ENCODE measurements at places on chromosomes 11 and 22.

GRCh38 chr22:38035530-38035885 lies 21.7 kb upstream of the PICK1 start:
- DNase-seq = no peak

DNA sequence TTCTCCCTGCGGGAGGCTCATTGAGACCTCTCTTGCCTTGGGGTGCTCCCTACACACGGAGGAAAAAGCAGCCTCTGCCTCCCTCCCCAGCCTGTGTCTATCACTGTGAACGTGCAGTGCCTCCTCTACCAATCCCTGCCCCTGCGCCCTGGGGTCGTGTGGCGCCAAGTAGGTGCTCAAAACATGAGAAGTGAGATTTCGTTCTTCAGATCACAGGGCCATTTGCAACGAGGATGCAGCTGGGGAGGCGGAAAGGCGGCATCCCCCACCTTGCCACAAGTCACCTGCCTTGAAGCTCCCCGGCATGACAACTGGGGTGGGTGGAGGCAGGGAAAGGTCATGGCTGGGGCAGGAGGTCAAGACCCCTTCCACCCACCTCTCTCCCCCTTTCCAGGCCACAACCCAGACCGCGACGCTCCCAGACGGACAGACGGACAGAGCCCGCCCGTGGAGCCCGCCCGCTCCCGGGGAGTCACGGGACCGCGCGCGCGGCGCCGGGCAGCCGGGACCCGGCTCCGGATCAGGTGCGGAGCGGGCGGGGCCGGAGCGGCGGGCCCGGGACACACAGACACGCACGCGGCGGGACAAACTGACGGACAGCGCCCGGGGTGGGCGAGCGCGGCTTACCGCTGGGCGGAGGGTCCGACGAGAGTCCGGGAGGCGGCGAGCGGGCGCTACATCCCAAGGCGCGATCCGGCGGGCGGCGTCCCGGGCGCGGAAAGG lies 485 bp downstream of the KCNJ4 start:
- DNase-seq = no peak

- no peak for DNase-seq
Observed at GRCh38 chr22:45919504-45920286, 57.3 kb downstream of the WNT7B start.

GRCh38 chr11:71977743-71978418 lies 20.8 kb upstream of the IL18BP start:
- no peak for DNase-seq

DNA sequence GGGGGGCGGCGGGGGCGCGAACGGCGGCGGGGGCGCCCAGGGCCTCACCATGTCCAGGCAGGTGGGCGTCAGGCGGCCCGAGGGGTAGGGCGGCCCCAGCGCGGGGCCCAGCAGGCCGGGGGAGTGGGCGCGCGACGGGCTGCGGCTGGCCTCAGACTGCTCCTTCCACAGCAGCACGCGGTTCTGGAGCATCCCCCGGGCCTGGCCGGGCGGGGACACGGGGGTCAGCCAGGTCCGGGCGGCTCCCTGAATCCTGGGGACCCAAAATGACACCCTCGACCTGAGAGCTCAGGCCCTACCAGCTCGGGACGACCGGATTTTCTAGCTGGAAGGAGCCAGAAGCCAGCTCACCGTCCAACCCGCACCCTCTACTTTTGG lies 5.5 kb upstream of the SLC16A8 start:
- DNase-seq = no peak

GRCh38 chr11:10623797-10624761 lies 55.6 kb upstream of the LYVE1 start:
- no peak for DNase-seq

DNA sequence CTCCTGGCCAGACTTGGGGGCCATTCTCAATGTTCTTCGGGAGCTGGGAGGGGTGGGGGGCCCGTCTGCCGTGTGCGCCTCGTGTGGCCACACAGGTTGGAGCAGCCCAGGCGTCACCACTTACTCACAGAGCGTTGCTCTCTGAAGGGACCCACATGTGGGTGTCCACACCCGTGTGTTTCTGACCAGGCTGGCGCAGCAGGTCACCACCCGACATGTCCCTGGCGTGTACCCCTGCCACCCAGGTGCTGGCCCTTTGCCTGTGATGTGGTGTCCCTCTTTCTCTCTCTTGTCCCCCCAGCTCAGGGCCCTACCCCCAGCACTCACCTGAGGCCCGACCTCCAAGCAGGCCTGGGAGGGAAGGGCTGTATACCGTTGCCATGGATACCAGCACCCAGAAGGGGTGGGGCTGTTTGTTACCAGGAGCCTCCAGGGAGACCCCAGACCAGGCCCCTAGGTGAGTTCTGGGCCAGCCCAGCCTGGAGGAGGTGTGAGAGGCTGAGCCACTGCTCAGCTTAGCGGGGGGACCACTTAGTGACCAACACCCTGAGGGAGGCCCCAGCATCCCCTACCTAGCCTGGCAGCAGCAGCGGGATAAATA lies 1.4 kb downstream of the LMNTD2 start:
- no peak for DNase-seq

DNA sequence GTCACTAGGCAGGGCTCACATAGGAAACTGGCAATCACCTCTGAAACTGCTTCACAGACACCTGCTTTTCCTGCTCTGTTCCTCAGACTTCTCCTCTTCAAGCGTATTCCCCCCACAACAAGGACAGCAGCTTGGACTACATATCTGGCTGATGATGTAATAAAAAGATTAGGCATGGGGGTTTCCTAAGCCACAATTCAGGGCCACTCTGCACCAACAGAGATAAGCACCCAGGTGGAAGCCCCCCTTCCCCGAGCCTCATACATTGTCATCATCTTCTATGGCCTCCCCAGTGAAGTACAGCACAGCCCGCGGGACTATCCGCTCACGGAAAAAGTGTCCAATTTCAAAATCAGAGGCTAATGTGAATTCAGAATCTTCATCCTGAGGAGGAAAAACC lies 25.0 kb upstream of the PHLDA2 start:
- no peak for DNase-seq

DNA sequence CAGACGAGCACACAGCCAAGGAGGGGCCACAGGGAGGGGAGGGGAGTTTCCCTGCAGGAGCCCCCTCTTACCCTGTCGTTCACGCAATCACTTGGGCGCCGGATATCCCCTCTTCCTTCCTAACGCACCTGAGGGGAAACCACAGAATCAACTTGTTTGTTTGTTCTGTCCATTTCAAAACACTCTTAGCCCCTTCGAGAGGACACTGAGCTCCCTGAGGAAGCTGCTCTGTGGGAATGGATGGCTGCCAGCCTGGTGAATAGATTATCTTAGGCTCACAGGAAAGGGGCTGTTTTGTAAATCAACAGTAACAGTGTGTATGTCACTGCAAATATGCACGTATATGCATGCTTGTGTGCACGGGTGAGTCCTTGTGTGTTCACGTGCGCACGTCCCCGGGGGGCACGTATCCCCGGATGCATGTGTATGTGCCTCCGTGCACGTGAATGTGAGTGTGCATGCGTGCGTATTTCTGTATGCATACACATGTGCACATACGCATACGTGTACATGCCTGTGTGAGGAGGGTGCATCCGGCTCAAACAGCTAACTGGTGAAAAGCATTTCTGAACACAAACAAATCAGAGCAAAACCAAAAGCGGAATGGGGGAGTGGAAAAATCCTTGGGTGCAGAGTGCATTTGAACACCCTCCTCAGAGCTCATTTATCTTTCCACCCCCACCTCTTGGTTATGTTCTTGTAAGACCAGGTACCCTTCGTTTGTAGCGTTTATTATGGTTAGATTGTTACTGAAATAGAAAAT lies 7.2 kb downstream of the ARSA start:
- no peak for DNase-seq

DNA sequence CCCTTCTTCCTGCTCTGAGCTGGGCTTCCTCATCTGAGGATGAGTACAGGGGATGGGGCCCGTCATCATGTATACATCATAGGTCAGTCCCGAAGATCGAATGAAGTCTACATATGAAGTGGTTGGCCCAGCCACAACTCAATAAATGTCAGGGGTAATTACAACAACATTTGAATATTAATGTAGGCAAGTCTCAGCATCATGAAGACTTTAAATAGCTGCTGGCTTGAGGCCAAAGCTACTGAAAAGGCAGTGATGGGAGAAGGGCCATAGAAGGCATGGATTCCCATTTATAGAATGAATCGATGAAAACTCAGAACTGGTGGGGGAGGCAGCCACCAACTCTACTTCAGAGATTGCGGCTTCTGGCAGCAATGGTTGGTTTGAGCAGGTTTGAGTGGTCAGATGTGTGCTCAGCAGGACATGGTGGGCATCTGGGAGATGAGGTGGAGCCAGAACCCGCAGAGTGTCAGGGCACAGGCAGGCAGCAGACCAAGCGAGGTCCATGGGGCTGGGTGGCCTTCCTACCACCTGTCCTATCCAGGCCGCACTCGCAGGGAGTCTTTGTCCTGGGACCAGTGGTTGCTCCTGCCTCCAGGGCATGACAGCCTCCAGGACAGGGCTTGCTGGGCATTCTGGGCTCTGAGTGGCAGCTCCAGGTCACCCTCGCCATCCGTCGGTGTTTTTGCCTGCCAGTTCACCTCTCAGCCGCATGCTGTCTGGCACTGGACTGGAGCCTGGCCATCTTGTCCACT lies 919.1 kb downstream of the TBC1D22A start:
- no peak for DNase-seq

- no peak for DNase-seq
Observed at GRCh38 chr11:130802567-130802966, 113.7 kb downstream of the SNX19 start.

DNA sequence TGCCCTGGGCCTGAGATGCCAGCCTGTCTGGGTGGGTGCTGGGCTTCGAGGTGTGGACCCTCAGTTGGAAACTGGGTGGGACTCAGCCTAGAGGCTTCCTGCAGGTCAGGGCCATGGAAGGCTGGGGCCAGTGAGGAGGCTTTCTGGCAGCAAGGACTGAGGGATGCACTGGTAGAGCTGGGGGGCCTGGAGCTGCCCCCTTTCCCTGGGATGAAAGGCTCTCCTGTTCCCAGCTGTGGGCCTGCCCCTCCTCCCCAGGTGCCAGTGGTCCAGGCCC lies 2.5 kb downstream of the SEPTIN5 start:
- no peak for DNase-seq

- DNase-seq = no peak
Observed at GRCh38 chr11:32584921-32585320, 1.3 kb downstream of the EIF3M start.

DNA sequence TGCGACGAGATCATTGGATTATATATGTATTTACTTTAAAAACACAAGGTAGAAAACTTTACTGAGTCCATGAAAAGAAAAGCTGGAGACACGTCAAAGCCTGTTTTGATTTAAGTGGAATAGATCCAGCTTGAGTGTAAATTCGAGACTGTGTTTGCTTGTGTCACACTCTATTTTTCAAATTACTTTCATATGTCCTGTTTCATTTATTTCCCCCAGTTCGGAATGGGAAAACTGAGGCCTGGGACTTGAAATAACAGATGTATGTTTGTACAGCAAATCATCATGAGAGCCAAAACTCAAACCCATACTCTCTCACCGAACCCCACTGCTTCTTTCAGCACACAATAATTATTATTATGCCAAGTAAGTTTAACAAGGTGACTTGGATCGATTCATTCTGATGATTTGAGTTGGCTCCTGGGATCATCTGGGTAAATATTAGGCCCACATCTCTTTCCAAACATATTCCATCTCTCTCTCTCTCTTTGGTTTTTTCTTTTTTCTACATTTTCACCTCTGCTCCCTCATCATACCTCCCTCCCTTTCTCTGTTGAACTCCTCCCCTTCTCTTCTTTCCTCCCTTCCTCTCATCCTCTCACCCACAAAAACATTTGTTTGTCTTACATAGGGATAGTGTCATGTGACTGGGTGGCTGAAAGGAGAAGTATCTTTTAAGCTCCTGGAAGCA lies 21.2 kb downstream of the FZD4 start:
- no peak for DNase-seq

DNA sequence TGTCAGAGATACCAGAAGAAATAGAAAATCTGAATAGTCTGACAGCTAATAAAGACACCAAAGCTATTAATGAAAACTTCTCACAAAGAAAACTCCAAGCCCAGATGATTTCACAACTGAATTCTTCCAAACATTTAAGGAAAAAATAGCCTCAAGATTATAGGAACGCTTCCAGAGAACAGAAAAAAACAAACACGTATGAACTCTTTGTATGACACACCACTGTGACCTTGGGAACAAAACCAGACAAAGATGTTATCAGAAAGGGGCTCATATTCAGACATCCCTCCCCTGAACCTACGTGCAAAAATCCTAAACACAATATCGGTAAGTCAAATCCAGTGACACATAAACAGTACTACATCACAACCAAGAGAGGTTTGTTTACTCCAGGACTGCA lies 23.5 kb downstream of the CERK start:
- no peak for DNase-seq

All from cerebellar nuclear complex (tissue), 1 donor.